GM13976 (cell line): ENCODE measurements at places on chromosomes 12 and 14.

GRCh38 chr14:60313093-60313492 lies 64.1 kb downstream of the PPM1A start:
- DNase-seq: no peak

- no peak for DNase-seq
These were observed 83.0 kb downstream of the LRRC9 start for GRCh38 chr14:60002819-60003492.

- no peak for DNase-seq
These were observed 14.8 kb upstream of the APOF start for GRCh38 chr12:56377310-56377988.

GRCh38 chr12:130806574-130806973 lies 32.5 kb downstream of the STX2 start:
- no peak for DNase-seq

DNA sequence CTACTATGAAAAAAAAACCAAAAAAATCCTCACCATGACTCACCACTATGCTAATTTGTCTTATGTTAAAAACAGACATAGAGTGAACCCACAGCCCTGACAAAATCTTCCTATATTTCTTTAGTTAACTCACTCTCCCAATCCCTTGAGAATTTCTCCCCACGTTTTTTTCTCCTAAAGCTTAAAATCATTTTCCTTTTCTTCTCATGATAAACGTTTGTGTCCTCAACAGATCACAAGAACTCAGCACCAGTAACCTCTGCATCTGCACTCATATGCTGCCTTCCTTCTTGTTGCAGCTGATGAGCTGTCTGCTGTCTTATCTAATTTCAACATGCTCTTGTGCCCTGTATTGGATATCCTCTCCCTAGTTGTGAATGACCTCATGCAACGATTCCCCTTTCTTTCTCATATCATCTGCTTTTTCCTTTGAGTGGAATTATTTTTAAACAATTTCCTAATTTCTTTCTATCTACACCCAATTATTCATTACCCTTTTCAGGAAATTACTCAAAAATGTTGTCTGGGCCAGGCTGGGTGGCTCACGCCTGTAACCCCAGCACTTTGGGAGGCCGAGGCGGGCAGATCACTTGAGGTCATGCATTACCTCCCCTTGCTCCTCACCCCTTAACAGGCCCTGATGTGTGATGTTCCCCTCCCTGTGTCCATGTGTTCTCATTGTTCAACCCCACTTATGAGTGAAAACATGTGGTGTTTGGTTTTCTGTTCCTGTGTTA lies 427.5 kb upstream of the MGAT4C start:
- no peak for DNase-seq

GRCh38 chr12:111437816-111438454 lies 32.2 kb downstream of the SH2B3 start:
- DNase-seq: no peak

- DNase-seq: no peak
These were observed 49.2 kb upstream of the SLC38A1 start for GRCh38 chr12:46318037-46318436.

- no peak for DNase-seq
These were observed 87.8 kb downstream of the ZFP36L1 start for GRCh38 chr14:68704736-68705720.

- DNase-seq: no peak
These were observed 101.2 kb upstream of the EGLN3 start for GRCh38 chr14:34051966-34052657.

DNA sequence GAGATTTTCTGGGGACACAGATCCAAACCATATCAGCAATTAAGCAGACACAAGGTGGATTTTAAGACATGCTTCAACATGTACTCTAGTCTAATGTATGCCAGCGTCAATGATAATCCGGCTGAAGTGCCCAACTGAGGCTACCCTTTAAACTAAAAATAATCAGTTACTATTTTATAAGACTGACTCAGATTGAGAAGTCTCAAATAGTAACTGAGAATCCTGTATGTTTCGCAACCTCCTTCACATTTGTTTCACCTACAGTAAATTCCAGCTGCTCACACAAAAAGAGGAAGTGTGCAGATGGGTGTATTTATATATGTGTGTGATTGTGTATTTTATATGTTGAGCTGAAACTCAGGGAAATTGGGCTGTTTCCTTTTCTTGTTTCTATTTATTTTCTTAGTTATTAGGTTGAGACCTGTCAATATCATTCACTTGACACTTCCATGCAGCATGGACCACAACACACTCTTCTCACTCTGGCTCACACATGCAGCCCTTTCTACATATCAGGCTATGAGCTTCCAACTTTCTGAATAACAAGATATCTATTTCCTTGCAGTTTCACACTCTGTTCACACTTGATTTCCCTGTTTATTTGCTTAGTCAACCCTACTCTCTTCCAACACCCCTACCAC lies 1224.9 kb upstream of the TMEM132C start:
- DNase-seq: peak; percentile 43

DNA sequence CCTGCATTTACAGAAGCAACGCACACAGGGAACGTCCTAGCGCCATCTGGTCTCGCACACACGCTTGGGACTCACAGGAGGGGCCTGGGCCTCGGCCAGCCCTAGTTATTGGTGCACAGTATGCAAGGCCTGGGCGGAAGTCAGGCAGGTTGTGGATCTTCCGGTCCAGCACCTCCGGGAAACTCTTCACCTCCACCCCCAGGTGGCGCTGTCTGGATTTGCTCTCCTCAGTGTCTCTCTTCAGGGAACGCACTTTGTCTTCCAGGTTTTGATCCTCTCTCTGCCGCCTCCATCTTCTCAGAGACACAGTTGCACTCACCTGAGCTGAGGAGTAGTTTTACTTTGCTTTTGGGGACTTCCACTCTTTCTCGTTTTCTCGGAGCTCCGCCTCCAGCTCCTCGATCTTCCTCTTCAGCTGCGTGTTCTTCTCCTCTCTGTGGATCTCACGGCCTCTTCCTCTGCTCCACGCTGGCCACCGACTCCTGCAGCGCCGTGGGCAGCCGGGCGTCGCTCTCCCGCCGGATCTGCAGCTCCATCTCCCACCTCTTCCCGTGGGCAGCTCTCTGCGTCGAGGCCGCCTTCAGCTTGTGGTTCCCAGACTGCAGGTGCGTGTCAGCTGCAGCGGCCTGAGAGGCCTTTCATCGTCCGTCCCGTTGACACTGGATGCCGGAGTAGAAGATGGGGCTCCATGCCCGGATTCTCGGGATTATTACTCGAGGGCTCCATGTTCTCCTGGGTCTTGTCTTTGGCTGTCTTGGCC lies 933.8 kb downstream of the TMEM121 start:
- DNase-seq: peak; percentile 26

DNA sequence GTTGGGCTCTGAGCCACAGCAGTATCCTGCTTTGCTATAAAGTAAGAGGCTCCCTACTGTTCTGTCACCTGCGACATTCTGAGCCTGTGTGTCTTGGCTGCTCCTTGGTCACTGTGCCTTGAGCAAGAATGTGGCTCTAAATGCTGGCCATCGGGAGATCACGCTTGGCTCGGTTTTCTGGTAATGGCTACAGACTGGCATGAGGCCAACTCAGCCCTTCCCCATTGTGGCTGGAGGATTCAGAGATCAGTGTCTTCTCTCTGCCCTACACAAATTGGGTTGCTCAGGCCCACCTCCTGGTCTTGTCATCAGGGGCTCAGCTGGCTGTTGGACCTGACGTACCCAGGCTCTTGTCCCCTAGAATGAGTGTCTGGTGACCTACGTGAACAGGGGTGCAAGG lies 94.5 kb downstream of the PLXNC1 start:
- DNase-seq: no peak

GRCh38 chr14:88210426-88210825 lies 112.6 kb downstream of the KCNK10 start:
- DNase-seq: no peak

DNA sequence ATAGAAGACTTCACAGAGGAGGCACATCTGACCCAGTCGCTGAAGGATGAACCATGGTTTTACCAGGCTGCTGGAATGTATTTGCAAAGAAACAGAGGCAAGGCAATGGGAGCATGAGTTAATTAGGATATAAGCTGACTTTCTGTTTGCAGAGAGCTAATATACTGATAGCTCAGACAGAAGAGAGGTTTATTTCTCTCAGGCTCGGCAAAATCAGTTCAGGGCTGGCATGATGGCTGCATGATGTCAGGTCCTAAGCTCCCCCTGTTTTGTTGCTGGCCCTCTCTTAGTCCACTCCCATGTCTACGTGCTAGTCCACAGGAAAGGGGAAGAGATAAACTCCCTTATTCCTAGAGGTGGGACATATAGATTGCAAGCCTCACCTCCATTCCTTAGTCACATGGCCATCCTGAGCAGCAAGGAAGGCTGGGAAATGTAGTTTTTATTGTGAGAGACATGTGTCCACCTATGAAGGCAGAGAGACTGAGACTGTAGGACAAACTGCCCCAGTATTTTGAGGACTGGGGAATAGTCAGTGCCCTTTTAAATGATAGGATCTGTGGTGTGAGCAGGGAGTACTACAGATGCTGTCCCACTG lies 224.5 kb downstream of the VRK1 start:
- DNase-seq: no peak

GRCh38 chr12:52336641-52337040 lies 15.4 kb upstream of the KRT83 start:
- DNase-seq: no peak

DNA sequence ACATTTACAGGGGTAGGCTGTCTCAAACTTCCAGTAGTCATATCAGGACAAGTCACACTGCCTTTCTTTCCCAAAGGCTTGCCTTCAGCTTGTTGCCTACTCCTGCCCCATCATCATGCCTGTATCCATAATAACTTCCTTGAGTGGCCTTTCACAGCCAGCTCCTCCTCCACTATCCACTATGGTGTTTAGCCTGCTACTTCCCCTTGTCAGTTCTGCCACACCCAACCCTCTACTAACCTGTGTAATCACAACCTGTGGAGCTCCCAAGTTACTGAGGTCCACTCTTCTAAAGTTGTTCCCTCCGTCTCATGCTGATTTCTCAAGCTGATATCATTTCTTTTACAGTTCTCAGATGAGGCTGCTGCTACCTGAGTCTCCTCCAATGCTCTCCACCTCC lies 159.9 kb downstream of the BMP4 start:
- no peak for DNase-seq

DNA sequence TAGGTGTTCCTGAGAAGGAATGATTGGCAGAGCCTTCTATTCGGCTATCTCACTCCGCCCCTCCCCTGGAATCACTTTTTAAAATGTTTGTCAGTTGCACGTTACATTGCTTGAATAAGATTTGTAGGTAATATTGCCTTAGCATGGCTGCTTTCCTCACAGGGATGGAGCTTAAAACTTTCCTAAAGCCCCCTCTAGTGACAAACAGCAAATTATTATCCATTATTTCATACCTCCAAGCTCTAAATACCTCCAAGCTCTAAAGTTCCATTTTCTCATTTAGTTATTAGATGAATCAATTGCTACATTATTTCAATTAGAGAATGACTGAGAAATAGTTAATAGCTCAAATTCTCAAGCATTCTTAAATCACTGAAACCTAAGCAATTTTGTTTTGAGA lies 5.1 kb upstream of the SPATA7 start:
- DNase-seq: peak; percentile 18

GRCh38 chr12:29510591-29511185 lies 13.2 kb upstream of the OVCH1 start:
- DNase-seq: no peak

GRCh38 chr14:95264271-95264973 lies 55.3 kb downstream of the CLMN start:
- DNase-seq: no peak

DNA sequence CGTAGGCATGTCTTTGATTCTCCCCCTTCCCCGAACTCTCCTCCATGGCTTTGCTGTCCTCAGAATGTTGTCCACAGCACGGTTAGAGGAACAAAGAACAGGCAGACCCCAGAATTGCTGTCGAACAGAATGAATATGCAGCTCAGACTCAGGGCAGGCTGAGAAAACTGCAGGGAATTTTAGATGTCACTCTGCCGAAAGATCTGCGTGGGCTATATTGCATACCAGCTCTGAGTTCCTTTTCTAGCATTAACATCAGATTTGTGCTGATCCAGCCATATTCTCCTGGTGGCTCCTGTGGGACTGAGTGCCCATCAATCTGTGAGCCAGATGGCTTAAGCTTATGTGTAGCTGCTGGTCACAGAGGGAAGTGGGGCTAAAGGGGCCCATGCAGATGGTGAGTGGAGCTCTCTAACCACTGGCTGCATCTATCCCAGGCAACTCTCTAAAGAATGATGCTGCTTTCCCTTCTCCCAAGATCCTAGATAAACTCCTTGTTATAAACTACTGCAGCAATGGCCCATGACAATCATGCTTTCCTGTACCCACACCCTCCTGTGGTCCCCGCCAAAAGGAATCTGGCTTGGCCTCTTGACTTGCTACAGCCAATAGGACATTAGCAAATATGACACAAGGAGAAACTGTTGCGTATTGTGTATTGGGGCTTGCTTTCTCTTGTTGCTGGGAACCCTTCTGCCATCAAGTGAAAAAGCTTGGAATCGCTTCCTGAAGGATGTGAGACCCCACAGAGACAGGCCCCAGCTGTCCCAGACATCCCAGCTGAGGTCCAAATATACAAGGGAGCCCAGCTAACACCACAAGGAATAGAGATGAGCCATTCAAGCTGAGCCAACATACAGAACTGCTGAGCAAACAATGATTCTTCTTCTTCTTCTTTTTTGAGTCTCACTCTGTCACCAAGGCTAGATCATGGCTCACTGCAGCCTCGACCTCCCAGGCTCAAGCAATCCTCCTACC lies 101.3 kb downstream of the FOXN3 start:
- DNase-seq: no peak

GRCh38 chr12:106580671-106581508 lies 1.9 kb upstream of the RFX4 start:
- DNase-seq: no peak

GRCh38 chr14:104350463-104351185 lies 212.2 kb downstream of the KIF26A start:
- DNase-seq: no peak

GRCh38 chr12:65656891-65657351 lies 167.4 kb upstream of the HMGA2 start:
- DNase-seq: no peak

DNA sequence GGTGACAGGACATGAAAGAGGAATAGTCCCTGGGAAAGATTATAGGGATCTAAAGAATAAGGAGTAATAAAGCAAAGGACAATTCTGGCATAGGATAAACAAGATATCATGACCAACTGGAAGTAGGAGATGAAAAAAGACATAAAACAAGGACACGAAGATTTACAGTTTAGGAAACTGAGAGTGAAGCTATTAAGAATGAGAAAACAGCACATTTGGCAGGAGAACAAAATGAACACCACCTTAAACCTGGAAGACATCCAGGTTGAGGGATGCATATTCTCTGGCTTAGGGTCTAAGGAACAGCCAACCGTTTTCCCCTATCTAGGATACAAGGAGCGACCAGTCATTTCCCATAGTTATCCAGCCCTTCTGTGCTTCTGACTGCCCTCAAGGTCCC lies 1.9 kb downstream of the TRIP11 start:
- DNase-seq: no peak
